ENCODE measurements at places on chromosomes 4 and X.

DNA sequence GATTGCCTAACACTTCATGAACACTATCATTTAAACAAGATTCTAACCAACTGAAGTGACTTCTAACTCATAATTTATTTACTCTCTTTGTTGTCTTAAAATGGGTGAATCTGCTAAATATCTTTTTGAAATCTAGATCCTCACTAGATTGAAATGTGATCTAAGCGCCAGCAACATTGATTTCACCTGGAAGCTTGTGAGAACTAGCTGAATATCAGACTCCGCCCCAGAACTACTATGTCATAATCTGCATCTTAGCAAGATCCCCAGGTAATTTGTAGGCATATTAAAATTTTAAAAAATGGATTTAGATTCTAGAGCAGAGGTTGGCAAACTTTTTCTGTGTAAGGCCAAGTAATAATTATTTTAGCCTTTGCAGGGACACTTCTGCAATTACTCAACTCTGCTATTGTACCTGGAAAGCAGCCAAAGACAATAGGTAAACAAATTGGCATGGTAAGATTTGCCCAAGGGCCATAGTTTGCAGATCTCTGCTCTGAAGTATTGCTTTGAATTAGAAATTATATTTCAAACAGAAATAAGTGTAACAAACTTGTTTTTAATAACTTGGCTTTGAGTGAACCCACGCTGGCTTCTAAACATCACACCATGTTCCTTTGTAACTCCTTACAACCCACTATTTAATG, 121.5 kb downstream of the REELD1 start:
- DNase-seq = no peak

GRCh38 chrX:3143043-3143799, 102.0 kb downstream of the ARSF start:
- DNase-seq = no peak

DNA sequence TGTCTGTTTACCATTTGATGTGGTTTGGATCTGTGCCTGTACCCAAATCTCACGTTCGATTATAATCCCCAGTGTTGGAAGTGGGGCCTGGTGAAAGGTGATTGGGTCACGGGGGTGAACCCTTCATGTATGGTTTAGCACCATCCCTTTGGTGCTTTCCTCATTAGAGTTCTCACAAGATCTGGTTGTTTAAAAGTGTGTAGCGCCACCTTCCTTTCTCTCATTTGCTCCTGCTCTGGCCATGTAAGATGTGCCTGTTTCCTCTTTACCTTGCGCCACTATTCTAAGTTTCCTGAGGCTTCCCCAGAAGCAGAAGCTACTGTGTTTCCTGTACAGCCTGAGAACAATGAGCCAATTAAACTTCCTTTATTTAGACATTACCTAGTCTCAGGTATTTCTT, 610.7 kb upstream of the ADGRL3 start:
- no peak for DNase-seq

GRCh38 chr4:150934022-150934421, 81.1 kb downstream of the LRBA start:
- DNase-seq = no peak

- no peak for DNase-seq
Observed at GRCh38 chr4:130210864-130211263, 1114.9 kb downstream of the C4orf33 start.

- DNase-seq = no peak
Observed at GRCh38 chr4:86640469-86640868, 46.4 kb downstream of the PTPN13 start.

DNA sequence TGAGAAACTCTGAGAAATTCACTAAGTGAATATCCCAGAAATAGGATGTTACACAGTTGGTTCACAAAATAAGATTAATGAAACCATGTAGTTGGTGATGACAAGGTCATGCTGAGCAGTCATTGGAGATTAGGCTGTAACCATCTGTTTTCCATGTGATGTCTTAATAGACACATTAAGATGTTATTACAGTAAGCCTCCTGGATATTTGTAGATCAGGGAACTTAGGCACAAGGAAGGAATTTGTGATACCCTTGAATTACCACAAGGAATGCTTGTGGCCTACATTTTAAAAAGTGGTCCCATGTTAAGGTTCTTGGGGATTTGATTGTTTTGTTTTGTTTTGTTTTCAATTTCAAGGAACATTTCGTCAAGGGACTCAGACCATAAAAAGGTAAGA, 185.6 kb upstream of the BANK1 start:
- no peak for DNase-seq

GRCh38 chrX:48533165-48533564, 6.3 kb upstream of the TBC1D25 start:
- no peak for DNase-seq

GRCh38 chr4:78962597-78963115, 23.4 kb upstream of the PAQR3 start:
- DNase-seq = no peak

DNA sequence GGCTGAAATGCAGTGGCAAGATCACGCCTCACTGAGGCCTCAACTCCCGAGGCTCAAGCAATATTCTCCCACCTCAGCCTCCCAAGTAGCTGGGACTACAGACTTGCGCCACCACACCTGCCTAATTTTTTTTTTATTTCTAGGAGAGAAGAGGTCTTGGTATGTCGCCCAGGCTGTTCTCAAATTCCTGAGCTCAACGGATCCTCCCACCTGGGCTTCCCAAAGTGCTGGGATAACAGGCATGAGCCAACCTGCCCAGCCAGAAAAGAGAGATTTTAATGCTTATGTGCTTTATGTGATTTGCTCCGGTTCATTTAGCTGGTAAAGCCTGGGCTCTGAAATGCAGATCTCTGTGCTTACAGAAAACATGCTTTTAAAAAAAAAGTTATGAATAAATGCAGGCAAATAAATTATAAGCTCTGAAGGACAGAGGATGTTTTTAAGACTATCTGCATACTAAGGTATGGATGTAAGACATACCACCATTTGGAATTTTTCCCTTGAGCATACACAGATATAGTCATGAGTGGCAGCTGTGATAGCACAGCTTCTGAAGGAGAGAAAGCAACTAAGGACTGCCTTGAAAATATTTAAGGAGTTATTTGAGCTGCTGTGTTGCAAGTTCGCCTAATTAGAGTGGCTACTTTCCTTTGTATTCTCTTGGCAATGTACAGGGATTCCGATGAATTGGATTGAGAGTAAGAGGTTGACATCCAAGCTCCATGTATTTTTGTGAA, 13.8 kb downstream of the GUCY1B1 start:
- no peak for DNase-seq

- no peak for DNase-seq
Observed at GRCh38 chr4:6874981-6875380, 34.6 kb upstream of the TBC1D14 start.

DNA sequence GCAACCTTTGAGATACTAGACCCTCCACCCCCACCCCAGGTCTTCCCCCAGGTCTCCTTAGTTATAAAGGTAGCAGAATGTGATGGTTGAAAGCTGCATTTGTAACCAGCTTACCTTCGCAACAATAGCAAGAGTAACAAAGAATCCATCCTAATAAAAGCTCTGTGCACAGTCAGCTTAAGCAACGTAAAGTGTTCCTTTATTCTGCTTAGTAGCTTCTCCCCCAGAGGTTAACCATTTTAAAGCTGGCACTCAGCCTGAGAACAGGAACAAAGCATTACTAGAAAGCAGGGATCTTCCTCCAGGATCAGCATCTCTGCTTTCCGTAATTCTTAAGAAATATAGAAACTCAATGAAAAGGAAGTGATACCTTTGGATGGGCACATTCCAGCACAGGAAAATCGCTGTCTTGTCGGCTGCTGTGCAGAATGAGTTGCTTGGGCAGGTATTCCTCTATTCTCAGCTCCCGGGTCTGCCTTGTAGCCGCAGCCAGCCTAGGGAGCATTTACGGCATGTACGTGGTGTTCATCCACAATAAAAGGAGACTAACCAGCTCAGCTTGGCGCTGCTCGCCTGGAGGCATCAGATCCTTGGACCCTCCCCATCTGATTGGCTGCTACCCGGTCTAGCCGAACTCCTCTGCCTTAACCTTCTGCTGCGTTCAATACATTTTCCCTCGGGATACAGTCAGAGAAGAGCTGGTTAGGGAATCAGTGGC, 113.0 kb upstream of the TLR3 start:
- peak; percentile 13 for DNase-seq

DNA sequence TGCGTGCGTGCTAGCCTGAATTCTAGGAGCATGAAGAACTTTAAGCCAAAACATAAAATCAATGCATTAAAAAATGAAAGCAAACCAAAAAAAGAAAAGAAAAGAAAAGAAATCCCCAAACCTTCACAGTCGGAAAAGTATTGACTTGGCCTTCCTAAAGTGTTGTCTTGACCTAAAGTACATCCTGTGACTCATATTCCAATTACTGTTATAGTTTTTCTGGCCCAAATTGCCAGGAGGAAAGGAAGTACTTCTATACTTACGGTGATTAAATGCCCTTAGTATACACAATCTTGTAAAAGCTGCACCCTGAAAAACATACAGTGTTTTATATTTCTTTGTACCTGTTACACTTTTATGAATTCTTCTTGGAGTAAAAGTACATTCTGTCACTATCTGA, 512.8 kb downstream of the ANKRD50 start:
- no peak for DNase-seq

- DNase-seq = no peak
Observed at GRCh38 chr4:177485528-177485927, 43.3 kb upstream of the AGA start.

DNA sequence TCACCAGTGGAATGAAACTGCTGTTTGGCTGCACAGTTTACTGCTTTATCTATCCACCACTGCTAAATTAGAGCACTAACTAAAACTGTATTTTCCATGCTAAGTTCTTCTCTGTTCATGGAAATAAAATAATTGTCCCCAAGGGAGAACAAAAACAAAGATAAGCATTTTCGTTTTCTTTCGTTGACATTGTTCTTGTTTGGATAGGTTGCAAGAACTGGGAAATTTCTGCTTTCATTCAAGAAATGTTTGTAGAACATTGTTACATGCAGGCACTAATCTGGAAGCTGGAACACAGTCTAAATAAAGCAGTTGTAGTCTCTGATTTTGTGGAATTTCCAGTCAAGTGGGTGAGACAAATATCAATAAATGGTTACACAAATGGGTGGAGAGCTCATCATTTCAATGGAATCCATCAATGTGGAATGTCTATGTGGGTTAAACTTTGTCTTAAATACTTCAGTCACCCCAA, 5.8 kb upstream of the CXCL8 start:
- no peak for DNase-seq

GRCh38 chr4:136281307-136281706, 1251.0 kb downstream of the PCDH18 start:
- DNase-seq = no peak

GRCh38 chr4:5881340-5881739, 11.5 kb downstream of the CRMP1 start:
- no peak for DNase-seq
